Stimulated activated CD4-positive, alpha-beta T cell treated with anti-CD3 and anti-CD28 coated beads, Interleukin-4, amount 100 ng/mL, for 24 hours (primary cell): ENCODE measurements at places on chromosomes 11 and 22.

- DNase-seq: no peak
Measured at GRCh38 chr22:36864454-36865215, 3.8 kb downstream of the NCF4 start.

GRCh38 chr11:19474954-19475721 lies 234.4 kb upstream of the E2F8 start:
- DNase-seq: no peak

DNA sequence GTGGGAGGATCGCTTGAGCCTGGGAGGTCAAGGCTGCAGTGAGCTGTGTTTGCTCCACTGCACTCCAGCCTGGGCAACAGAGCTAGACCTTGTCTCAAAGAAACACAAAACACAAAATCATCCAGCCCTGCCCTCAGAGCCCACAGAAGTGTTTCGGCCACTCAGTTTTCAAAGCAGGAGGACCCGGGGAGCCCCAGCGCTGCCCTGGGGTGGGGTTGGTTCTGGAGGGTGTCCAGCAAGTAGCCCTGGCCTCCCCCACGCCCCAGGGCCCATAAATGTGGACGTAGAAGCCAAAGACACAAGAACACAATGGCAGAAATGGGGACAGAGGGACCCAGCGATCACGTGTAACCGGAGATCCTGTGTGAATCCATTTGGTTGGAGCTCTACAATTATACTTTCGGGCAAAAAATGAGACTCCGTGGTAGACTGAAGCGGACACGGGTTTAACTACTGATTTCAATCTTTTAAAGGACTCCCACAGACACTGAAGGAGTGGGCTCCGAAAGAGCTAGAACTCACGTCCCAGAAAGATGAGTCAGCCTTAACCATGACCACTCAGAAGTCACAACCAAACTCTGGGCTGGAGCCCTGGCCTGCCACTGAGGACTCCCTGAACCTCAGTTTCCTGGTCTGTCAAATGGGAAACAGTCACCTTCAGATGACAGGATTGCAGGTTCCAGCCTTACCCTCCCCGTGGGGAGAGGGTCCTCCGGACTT lies 9.0 kb upstream of the CYTH4 start:
- peak; percentile 32 for DNase-seq

- DNase-seq: no peak
Measured at GRCh38 chr11:39817241-39817640, 1642.2 kb downstream of the LRRC4C start.

- no peak for DNase-seq
Measured at GRCh38 chr11:70220920-70221319, 17.8 kb downstream of the FADD start.

GRCh38 chr11:33706546-33706945 lies 5.9 kb upstream of the C11orf91 start:
- no peak for DNase-seq

DNA sequence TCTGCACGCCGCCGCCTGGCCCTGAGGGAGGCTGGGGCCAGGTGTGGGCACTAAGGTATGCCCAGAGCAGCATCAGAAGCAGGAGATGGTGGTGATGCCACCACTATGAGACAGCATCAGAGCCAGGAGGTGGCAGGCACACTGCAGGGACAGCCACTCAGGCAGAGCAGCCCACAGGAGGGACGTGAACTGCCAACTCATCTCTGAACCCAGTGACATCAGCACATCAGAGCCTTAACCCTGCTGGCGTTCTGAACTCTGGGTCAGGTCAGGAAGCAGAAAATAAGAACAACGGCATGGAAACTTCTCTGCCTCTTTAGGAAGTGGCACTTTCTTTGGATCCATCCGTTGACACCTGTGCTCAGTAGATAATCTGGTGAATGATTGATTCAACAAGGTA lies 14.7 kb upstream of the IFT27 start:
- DNase-seq: peak; percentile 12

DNA sequence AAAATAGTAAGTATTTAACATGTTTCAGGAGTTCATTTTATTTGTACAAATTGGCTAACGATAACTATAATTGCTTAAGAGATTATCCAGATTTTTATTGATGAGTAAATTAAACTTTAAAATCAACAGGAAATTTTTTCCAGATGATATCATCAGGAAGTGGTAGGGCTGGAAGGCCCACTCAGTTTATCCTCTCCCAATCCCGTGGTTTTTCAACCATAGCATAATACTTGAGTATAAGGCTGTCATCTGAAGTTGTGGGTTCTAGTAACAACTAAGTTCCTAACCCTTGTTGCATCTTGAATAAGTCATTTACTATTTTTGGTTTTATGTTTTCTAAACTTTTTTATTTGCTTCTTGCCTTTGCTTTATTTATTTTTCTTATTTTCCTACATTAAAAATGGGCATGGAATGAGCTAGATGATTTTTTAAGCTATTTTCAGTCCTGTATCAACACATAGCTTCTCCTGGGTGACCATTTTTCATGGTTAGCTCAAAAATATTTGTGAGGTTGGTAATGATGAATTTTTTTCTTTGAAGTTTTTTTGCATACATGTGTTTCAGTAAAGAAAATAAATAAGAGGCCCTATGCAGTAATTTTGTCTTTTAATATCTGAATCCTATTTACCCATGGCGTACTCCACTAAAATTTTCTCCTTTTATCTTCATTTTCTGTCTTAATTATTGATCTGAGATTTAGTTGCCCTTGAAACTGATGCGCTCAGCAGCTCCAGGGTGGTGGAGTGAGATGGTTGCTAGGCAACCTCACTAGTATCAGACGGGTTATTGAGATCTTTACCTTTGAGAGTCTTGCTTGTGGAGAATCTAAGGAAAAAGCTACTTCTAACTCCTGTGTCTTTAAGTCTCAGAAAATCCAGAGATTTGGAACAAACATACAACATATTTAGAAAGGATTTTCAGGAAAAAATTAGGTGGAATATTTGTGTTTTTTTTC lies 452.0 kb upstream of the CCDC179 start:
- no peak for DNase-seq

DNA sequence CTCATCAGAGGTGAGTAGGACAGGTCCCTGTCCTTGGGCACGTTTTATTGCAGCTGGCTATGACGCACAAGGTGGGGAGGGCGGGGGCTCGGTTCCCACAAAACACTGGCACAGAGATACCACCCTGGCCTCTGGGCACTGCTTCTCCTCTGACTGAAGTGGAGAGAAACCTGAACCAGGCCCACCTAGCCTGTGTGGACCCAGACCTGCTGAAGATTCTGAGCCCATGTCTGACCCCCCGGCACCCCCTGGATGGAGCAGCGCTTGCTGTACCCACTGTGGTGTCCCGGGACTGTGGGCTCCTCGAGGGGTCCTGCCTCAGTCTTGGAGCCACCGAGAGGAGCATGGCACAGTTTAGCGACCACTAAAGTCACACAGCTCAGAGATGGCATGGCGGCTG lies 72.6 kb downstream of the PARVB start:
- DNase-seq: no peak

DNA sequence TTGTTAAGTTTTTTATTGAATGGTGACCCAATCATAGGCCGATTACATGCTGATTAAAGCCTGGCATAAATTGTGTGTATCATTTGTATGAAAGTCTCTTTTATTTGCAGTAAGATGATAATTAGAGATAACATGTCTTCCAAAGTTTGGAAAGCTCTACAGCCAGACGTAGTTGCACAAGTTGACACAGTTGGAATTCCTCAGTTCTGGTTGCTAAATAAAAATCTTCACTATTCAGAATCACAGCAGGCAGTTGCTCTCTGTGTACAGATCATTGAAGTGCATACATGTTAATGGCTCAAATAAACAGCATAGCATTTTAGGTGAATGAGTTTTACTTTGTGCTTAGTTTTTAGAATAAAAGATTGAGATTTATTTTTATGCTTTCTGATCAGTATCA lies 69.5 kb downstream of the ARHGAP42 start:
- no peak for DNase-seq

- DNase-seq: no peak
Measured at GRCh38 chr11:96827164-96827563, 437.4 kb downstream of the JRKL start.

DNA sequence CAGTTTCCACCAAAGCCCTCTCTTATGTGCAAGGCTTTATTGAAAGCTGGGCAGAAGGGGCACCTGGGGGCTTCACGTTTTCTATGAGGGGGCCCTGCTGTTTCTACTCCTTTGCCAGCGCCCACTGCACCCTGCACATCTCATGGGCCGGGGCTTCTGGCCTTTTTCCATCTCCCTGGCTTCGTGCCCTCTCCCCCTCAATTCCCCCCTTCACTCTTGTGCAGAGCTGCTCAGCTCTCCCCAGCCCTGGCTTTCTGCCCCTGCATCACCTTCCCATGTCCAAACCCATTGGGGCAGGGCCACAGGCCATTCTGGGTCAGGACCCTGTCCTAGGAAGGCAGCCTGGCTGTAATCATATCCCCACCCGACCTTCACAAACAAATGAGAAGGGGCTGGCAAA lies 36.5 kb downstream of the MCM5 start:
- DNase-seq: no peak

GRCh38 chr11:42870480-42870879 lies 441.3 kb upstream of the API5 start:
- no peak for DNase-seq

- DNase-seq: no peak
Measured at GRCh38 chr11:134795017-134795416, 383.0 kb upstream of the B3GAT1 start.

DNA sequence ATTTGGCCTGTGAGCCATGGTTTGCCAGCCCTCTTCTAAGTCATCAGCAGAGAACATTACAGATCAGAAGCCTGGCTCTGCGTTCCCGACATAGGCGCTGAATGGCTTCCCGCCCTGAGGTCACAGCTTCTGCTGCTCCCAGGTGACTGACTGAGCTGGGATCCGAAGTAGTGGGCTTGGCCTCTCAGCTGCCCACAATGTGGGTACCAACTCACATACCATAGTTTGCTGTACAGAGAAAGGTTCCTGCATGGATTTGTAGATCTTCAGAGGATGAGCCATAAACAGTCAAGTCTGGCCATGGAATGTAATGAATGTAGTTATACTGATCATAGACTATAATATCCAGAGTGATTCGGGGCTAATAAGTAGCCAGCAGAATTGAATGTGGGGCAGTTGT lies 42.6 kb downstream of the TEAD1 start:
- DNase-seq: no peak

DNA sequence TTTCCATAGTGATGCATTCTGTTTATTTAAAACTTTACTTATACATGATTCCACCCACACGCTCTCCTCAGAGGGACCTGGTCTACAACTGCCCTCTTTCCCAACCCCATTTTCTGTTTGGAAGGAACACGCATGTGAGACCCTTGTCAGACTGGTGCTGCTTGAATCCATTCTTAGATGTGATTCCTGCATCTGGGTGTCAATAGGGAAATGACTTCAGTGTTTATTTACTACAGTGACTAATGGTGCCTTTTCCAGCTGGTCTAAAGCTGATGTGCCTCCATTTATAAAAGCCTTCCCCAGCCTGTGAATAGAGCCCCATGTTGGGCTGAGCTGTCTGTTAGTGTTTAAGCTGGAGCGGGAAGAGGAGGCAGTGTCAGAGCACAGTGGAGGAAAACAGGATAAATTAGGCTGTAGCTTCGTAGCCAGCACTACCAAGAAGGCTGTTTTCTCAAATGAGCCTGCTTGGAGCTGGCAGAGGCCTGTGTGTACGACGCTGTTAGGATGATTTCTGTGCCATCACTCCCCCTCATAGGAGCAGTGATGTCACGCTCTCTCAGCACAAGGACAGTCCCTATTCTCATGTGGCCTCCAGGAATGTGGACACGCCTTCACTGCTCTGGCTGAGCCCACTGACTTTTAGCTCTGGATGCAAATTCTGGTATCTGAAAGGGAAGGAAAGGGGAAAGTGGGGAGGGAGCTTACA lies 18.9 kb upstream of the C11orf96 start:
- no peak for DNase-seq
